ENCODE measurements at places on chromosomes 12 and 14.

DNA sequence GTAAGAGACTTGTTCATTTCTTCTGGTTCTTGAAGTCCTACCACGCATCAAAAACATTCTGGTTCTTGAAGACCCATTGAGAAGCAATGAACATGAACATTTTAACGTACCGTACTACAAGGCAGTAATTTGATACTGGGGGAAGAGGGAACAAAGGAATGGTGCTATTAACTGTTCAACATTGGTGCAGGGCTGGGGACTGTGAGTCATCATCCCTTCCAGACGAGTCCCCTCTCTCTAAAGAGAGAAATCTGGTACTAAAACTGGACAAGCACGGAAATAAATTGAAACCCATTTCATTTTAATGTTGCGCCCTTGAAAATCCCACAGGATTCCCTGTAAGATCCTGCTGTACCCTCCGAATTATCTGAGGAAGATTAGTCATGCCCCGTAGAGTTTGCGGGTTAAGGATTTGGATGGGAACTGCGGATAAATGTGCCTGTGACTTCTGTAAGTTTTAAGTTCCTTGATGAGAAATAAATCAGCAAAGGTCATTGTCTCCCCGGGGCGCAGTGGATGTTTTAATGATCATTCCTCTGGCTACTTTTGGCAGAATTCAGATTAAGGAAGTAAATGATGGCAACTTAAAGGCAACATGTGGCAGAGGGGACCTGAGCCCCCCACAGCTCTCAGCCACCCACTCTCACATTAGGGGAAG, 78.6 kb downstream of the KCNK13 start:
- no peak for DNase-seq

DNA sequence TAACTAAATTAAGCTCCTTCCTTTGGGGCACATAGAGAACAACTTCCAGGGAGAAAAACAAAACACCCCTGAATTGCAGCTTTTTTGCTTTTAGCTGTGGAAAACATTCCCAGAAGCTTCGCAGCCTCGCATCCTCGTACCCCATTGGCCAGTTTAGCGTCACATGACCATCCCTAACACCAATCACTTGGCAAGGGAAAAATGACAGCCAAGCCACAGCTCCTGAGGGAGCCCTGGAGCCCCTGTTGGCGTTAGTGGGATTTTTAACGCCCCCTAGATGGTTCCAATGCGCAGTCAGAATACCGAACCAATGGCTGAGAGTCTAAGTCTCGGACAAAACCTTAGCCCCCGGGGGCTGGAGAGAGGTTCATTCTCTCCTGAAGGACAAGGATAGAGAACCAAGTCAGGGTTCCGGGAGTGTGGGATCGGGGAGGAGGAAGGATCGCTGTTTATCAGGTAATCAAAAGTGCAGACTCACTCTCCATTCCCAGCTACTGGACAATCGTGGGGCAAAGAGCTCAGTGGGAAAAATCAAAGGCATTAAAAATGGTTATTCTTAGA, 135.6 kb upstream of the HIF1A start:
- DNase-seq = no peak

- DNase-seq = no peak
These were observed 627.4 kb downstream of the DIO2 start for GRCh38 chr14:79583738-79584408.

- DNase-seq = no peak
These were observed 163.4 kb downstream of the RAD51B start for GRCh38 chr14:67982711-67983608.

DNA sequence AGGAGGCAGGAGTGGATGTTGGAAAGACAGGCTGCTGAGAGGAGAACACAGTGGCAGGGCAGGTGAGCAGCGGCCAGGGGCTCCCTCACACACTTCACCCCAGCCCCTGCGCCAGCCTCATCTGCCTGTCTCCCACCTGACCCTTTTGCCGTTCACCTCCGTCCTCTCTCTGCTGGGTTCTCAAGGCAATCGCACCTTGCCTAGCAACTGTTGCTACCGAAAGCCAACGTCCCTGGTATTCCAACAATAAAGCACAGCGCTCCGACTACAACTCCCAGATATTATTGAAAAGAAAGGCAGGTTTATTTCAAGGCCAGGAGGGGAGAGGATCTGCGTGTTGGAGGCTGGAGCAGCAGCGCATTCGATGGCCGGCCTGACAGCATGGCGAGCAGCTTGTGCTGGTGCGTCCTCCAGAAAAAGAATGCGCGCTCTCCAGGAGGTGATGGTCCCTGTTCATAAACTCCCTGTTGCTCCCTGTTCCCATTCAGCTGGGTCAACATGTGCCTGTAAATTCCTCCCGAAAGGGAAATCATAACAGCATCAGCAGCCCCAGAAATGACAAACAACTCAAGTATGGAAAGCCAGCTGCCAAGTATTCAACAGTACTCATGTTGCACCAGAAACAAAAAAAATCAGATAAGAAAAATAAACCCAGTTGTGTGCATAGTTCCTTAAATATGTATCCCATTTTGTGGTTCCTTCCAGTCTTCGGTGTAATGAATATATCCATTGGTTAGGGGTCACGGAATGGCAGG, 153.0 kb upstream of the DIO3 start:
- no peak for DNase-seq

- no peak for DNase-seq
These were observed 11.3 kb downstream of the SCARB1 start for GRCh38 chr12:124852329-124852831.

GRCh38 chr12:107484230-107484629, 201.4 kb upstream of the PWP1 start:
- DNase-seq = no peak

- DNase-seq = no peak
These were observed 46.3 kb downstream of the TTC8 start for GRCh38 chr14:88870777-88871176.

- DNase-seq = no peak
These were observed 55.2 kb upstream of the RIN3 start for GRCh38 chr14:92458136-92459029.

DNA sequence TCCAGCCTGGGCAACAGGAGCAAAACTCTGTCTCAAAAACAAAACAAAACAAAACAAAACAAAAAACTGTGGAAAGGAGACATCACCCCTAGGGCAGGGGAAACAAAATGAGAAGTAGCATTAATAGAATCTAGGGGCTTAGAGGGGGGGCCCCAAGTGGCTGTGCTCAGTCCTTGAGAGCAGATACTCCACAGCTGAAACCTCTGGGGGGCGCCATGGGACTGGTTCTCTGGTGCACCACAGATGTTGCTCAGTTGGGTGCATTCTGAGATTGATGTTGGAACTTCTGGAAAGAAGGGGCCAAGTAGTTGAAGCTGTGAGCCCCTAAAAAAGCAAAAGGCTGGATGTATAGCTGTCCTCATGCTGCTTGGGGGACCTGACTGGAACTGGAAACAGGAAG, 11.8 kb upstream of the SYNE2 start:
- peak; percentile 55 for DNase-seq

GRCh38 chr14:88840926-88841325, 16.5 kb downstream of the TTC8 start:
- DNase-seq = no peak
